ENCODE measurements at places on chromosomes 4 and X.

DNA sequence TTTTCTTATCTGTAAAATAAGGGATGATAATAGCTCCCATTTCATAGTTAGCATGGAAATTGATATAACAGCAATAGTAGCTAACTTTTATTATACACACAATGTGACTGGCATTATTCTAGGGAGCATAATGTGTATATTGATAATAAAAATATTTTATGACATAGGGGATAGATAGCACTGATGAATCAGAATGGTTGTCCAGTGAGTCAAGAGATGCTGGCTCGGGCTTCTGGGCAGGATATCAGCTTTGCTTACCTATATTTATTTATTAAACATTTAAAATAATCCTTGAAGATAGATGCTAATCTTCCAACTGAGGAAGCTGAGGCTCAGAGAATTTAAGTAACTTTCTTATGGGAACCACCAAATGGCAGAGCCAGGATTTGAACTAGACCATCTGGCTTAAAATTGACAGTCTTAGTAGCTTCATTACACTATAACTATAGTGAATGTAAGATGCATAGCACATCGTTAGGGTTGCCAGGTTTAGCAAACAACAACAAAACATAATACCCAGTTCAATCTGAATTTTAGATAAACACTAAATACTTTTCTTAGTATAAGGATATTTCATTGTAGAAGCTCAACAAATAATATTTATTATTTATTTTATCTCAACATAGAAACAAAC is 2.7 kb downstream of the AFP start:
- DNase-seq: no peak

DNA sequence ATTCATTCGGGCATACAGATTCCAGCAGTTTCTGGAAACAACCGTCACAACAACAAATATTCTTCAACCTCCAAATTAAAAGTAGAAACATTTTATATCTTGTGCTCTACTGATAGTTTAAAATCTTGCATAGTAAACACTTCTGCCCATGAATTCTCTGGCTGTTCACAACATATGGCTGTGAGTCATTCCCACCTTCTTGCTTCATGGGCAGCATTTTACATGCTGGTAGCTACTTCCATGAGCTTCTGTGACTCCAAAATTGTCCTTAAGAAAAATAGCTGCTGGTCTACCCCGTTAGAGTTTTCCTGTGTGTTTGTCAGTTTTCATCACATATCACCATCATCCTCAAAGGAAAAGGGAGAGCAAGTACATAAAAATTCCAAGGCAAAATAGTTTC is 22.7 kb downstream of the PNPLA4 start:
- no peak for DNase-seq

GRCh38 chr4:86261636-86262035 is 98.2 kb downstream of the MAPK10 start:
- no peak for DNase-seq

GRCh38 chrX:93711076-93711475 is 37.1 kb downstream of the FAM133A start:
- no peak for DNase-seq

DNA sequence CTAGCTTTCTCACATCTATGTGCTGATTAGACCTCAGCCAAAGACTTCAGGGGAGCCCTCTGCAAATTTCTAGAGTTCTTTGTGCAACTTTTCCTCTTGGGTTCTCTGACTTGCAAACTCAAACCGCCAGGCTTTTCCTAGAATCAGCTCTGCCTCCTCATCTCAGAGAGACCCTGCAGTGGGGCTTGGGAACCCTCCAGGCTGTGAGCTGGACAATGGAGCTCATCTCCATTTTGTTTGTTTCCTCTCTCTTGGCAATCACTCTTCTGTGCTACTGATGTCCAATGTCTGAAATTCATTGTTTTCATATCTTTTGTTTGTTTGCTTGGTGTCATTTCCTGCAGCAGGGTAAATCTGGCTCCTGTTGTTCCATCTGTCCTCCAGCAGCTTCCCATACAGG is 33.0 kb downstream of the GYPB start:
- DNase-seq: no peak

GRCh38 chr4:21949073-21949457 is 493 bp upstream of the KCNIP4 start:
- DNase-seq: no peak

GRCh38 chrX:155022585-155022984 is at the start of gene F8:
Gene F8, minus strand, starts transcription at chrX:155022723. Its CDS starts 171 bp downstream, at chrX:155022552.
- no peak for DNase-seq

- no peak for DNase-seq
Observed at GRCh38 chr4:81796790-81797528, 325.3 kb upstream of the RASGEF1B start.

- no peak for DNase-seq
Observed at GRCh38 chr4:136329042-136329662, 1203.1 kb downstream of the PCDH18 start.

DNA sequence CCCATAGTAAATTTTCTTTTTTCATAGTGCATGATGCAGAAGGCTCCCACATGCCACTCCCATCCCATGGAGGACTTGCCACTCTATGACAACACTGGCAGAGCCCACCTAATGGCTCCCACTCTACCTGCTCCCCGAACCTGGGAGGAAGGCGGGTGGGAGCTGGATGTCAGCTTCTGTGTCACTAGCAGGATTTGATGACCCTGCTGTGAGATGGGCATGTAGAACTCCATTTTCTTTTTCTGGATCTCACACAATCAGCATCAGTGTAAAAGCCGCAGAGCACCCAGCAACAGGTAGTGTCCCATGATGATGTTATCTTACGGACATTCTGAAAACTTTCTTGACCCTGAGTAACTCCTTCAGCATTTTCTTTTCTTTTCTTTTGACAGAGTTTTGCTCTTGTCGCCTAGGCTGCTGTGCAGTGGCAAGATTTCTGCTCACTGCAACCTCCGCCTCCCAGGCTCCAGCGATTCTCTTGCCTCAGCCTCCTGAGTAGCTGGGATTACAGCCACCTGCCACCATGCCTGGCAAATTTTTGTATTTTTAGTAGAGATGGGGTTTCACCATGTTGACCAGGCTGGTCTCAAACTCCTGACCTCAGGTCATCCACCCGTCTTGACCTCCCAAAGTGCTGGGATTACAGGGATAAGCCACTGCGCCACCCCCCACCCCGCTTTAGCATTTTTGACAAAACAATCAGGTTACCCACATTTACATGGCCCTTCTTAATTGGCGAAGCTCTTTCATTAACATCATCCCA is 15.0 kb upstream of the ADH1A start:
- no peak for DNase-seq

DNA sequence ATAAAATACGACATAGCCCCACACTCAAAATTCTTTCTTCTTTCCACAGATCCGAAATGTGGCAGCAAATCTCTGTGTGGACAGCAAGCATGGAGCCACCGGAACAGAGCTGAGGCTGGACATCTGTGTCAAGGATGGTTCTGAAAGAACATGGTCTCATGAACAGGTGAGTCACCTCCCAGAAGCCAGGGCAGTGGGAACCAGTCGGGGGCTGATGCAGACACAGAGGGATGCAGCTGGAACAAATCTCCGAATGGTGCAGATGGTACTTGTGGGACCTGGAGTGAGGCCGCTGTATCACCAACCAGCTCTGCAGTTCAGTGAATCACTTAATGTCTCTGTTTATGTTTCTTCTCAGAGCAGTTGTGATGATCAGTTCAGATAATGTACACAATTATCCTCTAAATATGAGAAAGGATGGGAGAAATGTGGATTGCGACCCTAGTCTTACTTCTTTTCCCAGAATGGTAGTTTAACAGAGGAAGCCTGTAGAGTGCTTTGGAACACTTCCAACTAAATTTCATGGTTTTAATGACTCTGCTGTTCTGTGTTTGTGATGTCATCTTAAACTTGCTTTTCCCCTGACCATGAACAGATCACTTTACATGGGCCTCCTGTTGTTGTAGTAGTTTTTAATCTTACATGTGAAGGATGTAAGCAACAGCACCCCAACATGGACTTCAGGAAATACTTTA is 159.3 kb upstream of the GALNT7 start:
- DNase-seq: peak; percentile 1

- no peak for DNase-seq
Observed at GRCh38 chrX:19388741-19389140, 45.0 kb downstream of the PDHA1 start.

DNA sequence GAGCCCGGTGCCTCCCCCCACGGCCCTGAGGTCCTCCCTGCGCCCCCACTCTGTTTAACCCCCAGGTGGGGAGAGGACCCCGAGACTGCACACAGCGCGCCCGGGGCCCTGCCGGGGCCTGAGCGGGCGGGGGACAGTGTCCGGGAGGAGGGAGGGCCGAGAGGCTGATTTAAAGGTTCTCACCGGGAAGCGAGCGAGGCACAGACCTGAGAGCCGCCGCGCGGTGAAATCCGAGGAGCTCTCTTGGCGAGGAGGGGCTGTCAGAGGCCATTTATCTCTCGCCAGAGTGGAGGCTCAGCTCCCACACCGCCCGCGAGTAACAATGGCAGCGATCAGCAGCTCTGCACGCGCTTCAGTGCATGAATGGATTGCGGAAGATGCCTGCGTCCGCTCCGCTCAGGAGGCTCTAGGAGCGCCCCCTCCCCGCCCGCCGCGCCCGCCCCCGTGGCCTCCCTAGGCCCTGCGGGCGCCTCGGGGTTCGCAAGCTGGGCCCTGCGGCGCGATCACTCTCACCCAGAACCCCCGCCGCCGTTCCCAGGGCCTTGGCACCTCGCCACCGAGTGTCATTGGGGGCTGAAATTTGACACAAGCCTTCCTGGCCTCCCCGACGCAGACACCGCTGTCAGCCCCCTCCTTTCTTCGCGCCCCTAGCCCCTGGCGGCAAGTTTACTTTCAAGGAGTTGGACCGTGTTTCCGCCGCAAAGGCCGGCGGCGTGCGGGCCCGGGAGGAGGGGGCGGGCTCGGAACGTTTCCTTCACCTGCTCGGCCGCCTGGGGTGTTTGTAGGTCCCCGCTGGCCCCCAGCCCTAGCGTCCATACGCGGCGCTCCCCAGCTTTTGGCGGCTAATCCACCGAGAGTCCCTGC is 48.7 kb upstream of the BCOR start:
- DNase-seq: peak; percentile 45

DNA sequence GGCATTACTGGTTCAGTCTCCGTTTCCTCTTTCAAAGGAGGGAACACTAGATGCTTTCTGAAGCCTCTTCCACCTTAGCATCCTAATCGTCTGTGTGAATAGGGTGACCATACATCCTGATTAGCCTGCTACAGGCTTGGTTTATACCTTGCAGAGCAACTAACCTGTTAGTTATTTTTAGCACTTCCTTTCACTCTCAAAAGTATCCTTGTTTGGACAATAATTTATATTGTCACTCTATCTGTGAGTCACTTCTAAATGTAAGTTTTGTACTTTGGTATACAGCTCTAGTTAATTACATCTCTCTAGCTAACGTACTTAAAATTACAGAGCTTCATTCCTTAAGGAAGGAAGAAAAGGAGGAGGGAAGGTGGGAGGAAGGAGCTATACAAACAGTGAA is 174.5 kb downstream of the GPC3 start:
- DNase-seq: no peak

GRCh38 chr4:128371876-128372275 is 84.3 kb upstream of the PGRMC2 start:
- no peak for DNase-seq

DNA sequence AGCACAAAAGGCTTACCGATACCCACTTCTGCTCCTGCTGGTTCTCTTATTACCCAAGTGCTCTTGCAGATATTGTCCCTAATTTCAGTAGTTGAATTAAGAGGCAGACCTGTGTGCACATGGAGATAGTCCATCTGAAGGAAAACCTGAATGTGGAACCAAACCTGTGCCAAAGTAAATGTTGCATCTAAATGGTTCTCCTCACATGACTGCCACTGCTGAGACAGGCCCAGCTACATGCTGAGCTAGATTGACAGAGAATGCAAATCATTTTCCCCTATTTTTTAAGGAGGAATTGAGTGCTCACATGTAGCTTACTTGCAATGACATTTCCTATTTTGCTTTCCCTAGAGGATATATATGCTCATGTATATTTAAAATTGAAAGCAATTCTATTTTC is 609.1 kb upstream of the TECRL start:
- peak; percentile 70 for DNase-seq

GRCh38 chr4:33714971-33715370 is 2529.3 kb downstream of the ARAP2 start:
- DNase-seq: no peak

DNA sequence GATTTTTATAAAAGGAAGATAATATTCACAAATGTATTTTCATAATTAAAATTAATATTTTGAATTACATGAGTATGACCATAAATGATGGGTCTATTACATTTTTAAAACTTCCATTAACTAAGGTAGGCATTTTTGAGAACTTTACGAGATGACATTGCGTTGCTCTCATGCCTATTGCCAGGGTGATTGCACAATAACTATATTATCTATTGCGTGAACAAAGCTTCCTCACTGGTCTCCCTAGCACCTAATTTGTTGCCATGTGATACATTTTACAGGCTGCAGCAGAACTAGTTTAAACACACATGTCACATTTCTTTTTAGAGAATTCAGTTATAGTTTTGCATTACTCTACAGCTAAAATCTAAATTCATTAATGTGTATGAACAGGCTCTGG is 289.7 kb upstream of the GRID2 start:
- DNase-seq: no peak

DNA sequence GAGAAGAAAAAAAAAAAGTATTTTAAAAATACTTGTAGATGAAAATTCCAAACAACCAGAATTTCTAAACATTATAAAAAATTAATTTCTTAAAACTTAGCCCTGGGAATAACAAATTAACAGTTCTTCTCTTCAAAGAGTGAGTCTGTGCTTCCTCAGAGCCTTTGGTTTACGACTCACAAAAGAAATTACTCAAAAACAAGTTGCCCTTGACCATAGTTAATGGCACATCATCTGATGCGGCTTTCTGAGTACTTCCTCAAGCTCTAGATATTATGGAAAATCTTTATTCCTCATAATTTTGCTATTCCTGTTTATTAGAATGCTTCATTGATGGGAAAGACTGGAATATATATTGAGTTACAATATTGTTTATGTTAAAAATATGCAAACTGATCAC is 23.7 kb downstream of the TAPT1 start:
- DNase-seq: no peak

- no peak for DNase-seq
Observed at GRCh38 chr4:99024481-99025275, 29.2 kb downstream of the METAP1 start.

GRCh38 chr4:82138374-82138773 is 235.4 kb downstream of the HNRNPD start:
- DNase-seq: no peak

GRCh38 chr4:166078955-166079354 is 205.9 kb downstream of the TLL1 start:
- no peak for DNase-seq
